ENCODE measurements at places on chromosomes 1 and 21.

DNA sequence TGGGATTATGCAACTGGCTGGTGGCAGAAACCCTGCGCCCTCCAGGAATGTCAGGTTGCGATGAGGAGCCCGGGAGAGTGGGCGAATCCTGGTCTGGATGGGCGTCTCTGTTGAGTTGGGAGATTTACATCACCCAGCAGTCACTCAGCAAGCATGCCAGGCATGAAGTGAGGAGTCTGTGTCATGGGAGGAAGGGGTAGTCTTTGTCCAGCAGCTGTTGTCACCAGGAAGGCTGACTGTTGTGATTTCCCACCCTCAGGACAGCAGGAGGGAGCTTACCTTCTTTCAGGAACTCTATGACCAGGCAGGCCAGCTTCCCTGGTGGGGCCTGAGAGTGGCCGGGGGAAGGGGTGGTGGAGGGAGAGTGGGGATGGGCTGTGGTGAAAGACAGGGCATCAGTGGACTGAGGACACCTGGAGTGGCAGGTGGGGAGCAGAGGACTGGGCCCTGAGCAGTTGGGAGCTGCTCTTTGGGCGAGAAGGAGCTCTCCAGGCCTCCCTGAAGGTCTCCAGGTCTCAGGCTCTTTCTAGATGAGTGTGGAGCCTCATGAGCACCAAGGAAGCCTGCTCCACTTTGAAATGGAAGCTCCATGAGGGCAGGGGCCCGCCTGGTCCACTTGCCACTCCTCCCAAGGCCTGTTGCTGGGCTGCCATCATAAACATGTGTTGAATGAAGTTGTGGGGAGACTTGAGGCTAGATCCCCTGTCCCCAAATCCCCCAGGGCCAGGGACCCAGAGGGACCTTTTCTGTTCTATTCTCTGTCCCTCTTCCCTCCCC is 21.3 kb upstream of the PKP1 start:
- DNase-seq: no peak

DNA sequence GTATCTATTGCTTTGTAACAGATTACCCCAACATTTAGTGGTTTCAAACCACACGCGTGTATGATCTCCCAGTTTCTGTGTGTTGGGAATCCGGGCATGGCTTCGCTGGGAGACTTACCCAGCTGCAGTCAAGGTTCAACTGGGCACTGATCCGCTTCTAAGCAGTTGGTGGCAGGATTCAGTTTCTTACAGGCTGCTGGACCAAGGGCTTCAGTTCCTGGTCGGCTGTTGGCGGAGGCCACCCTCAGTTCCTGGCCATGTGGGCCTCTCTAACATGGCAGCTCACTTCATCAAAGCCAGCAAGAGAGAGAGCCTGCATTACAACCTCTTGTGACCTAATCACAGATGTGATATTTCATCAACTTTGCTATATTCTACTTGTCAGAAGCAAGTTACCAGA is 53.8 kb upstream of the NEK2 start:
- DNase-seq: no peak

- DNase-seq: no peak
These were observed 56.6 kb downstream of the MAB21L3 start for GRCh38 chr1:116167625-116168276.

- DNase-seq: no peak
These were observed 16.4 kb downstream of the IGFN1 start for GRCh38 chr1:201207046-201207445.

DNA sequence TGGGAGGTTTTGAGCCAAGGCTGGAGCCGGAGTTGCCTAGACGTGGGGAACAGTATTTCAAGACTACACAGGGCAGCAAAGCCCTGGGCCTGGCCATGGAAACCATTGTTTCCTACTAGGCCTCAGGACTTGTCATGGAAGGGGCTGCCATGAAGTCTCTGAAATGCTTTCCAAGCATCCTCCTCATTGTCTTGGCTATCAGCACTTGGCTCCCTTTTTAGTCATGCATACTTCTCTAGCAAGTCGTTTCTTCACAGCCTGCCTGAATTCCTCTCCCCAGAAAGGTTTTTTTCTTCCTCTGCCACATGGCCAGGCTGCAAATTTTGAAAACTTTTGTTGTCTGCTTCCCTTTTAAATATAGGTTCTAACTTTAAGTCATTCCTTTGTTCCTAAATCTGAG is 406.6 kb upstream of the TMPRSS15 start:
- no peak for DNase-seq

DNA sequence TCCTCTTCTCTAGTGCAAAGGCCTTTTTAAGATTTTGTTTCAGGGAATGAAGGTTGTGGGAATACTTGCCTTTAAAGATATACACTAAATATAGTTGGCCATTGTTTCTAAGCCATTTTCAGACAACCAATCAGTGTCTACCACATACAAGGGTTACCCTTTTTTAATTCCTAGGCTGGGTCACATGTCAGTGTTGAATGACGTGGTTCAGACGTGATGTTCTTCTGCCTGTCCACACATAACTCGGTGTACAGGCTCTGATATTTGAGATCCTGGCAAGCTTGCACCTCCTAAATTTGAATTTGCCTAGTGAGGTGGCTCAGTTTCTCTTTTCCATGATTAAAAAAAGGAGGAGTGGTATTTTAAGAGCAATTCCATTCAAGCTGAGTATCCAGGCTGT is 38.8 kb downstream of the DTL start:
- DNase-seq: no peak

DNA sequence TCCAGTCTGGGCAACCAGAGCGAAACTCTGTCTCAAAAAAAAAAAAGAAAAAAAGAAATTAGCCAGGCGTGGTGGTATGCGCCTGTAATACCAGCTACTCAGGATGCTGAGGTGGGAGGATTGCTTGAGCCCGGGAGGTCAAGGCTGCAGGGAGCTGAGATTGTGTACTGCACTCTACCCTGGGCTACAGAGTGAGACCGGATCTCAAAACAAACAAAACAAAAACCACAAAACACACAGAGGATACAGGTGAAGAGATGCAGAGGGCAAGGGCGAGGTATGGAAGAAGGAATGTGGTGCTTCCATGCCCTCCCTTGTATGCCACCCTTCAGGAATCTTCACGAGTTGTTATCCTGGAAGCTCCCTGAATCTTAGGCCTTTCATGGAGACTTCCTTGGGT is 68.5 kb downstream of the NDUFS5 start:
- no peak for DNase-seq

DNA sequence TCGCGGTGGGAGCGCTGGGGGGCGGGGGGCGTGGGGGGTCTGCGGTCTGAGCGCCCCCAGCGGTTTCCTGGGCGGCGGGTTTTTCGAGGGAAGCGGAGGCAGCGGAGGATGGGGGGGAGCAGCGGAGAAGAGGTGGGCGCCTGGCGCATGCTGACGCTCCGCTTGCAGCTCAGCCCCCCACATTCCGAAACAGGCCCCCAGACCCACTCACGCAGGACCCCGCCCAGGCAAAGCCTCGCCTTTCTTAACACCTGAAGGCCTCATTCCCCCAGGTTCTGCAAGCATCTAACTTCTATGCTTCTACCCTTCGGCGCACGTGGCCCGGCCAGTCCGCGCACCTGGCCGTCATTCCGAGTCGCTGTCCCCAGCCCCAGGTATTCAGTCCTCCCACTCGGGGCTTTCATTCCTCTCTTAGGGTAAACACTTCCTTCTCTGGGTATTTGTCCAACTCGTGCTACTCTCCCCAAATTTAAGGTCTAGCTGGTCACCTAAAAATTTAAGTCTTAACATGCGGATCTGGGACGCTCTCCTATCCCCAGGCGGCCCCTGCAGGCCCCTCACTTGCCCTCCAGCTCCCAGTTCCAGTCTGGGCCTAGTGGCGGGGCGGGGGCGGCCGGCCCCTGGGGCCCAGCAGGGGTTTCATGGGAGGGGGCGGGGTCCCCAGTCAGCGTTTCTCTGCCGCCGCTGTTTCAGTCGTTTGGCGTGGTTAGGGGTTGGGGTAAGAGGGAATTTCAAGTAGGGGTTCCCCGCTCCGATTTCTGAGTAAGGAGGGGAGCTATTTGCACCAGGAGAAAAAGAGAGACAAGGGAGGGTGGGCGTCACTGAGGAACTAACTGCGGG is 2.8 kb upstream of the ZBTB7B start:
- DNase-seq: peak; percentile 62

DNA sequence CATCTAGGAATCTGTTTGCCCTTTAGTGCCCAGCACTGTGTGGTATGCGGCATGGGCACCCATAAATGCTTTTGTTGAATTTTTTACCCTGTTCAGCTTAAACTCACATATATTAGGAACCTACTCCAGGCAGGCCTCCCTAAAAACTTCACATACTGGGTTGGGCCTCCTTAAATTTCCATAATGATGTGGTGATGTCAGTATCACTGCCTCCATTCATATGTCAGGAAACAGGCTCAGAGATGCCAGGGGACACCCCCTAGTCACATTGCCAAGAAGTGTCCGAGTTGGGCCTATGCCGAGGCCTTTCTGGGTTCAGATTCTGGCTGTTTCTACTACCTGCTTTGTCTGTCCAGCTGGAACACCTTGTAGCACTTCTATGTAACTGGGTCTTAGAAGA is 55.7 kb upstream of the RUNX3 start:
- DNase-seq: no peak

GRCh38 chr1:225427235-225428067 is at the start of gene LBR:
Gene LBR, minus strand, starts transcription at chr1:225428038. Its CDS starts 3,963 bp downstream, at chr1:225424075.
- DNase-seq: no peak

DNA sequence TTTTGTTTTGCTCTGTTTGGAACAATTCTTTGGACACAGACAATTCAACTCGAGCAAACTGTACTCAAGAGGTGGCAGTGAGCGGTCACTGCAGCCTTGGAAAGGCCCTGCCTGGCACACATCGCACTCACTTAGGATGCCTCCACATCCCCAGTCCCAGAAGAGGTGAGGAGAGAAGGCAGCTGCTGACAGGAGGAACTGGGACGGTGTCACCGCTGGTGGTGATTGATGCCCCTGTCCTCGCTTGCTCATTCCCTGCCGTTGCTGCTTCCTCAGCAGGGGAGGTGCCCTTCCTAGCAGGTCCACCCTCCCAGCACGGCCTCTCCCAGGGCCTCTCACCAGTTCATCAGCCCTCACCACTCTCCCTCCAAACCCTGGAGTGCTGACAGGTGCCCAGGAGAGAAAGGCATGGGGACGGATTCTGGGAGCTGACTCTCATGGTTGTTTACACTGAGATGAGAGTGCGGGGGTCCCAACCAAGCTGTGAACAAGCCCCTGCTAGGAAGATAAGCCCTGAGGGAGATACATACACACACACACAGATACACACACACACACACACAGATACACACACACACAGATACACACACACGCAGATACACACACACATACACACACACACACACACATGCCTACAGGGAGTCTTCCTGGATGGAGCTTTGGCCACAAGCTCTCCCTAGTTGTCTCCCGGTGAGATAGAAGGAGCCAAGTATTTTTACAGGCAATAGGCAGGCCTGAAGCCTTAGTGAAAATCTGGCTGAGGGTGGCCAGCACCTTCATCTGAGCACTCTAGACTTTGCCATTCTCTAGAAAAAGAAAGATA is 101.1 kb downstream of the CDC7 start:
- DNase-seq: no peak

DNA sequence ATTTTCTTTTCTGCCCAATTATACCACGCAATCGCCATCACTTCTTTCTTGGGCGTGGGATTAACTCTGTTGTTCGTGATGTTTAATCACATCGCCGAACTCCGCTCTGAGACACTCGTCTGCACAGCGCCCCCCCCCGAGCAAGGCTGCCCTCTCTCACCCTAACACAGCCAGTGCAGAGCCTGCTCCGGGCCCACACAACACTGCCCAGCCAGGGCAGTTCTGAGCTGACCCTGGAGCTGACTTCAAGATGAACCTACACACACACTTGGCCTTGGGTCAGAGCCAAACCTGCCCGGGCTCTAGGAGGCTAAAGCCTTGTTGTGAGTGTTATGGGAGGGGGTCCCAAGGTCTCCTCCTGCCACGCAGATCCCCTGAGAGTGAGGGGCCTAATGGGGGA is 64.6 kb upstream of the LRP8 start:
- DNase-seq: no peak

- DNase-seq: no peak
These were observed 15.9 kb upstream of the ELOA start for GRCh38 chr1:23727362-23727811.

DNA sequence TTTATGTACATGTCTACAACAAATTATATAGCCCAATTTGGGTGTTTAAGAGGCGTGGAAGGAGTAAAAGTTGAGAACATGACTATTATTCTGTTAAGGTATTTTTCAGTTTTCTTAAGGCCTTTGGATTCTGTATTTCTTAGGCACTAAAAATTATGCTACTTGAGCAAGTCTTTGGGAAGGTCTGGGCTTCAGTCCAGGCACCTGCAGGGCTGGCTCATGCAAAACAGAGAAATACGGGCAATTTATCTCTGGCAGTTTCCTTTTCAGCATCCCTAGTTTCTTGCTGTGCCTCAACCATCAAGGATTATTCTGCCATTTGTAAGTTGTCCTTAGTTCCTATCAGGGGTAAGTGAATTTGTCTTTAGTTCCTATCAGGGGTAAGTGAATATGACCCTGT is 358.8 kb upstream of the B3GALT2 start:
- DNase-seq: no peak

DNA sequence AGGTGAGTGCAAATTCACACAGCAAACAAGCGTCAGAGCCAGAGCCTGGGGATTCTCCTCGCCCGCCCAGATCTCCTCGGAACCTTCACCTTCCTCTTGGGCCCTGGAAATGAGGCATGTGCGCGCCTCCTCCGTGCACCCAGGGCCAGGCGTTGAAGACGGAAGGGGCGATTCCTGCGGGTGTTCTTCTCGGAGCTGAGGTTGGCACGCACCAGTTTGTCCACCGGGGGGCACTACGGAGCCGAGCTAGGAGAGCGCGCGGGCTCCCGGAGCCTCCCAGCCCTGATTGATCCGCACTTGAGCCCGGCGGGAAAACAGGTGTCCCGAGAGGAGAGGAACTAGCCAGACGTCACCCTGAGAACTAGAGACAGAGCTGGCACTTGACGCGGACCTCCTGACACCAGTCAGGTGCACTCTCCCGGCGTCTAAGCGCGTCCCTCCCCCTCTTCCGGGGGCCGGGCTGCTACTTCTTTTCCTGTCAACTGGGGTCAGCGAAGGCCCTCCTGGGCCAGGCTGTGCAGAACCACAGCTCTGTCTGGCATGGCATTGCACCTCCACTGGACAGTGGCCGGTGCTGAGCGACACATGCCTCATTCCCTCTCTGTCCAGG is 18.3 kb upstream of the SERINC2 start:
- DNase-seq: peak; percentile 69
